A549 treated with ZK216348 at 1 μM for 4 hours (cell line): ENCODE measurements at places on chromosomes 6 and 20. TPM values are rescaled to one million over a fixed set of nuclear protein-coding genes. Genes with fewer than 3 reads are reported as not detected.

ZSCAN16 gene
- total RNA-seq: 3.7 to 5.1 TPM (median 4.6 TPM) in 5 replicates

DLK2 gene
- 3.6 to 7.8 TPM (median 7.3 TPM) in 5 replicates for total RNA-seq

EYA2 gene
- total RNA-seq: 2.4 to 3.8 TPM (median 2.6 TPM) in 5 replicates

GSTA2 gene
- 0.21 to 0.24 TPM in 2 of 5 replicates, not detected in the others for total RNA-seq

FAM83C gene
- 0.07 to 0.15 TPM (median 0.12 TPM) in 4 of 5 replicates, not detected in the other for total RNA-seq

HLA-DPB1 gene
- not detected in 5 replicates for total RNA-seq

FANCE gene
- 2.8 to 3.7 TPM (median 3.2 TPM) in 5 replicates for total RNA-seq

PI16 gene
- not detected in 5 replicates for total RNA-seq

NOP56 gene
- 582 to 773 TPM (median 606 TPM) in 5 replicates for total RNA-seq

ACTL10 gene
- not detected in 5 replicates for total RNA-seq

PSORS1C1 gene
- 3.7 to 5.9 TPM (median 4.5 TPM) in 5 replicates for total RNA-seq
